Astrocyte (in vitro differentiated cells and primary cell): ENCODE measurements at places on chromosomes 13 and 19.
A peak's percentile ranks its signal among the peaks of the same experiment; 100 is the strongest.

DNA sequence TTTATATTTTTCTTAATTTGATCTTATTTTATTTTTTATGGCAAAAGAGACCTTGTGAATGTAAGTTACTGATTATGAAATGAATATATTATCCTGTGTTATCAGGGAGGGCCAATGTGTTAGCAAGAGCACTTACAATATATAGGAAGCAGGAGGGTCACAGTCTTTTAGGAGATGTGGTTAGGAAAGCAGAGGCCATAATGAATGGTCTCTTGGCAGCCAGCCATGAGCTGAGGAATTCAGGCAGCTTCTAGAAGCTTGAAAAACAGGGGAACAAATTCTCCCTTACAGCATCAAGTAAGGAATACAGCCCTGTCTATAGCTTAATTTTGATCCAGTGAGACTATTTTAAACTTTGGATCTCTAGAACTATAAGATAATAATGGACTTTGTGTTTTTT, 2374.6 kb downstream of the PCDH9 start:
- DNase-seq: peak; percentile 50

- DNase-seq: no peak
Measured at GRCh38 chr13:51916962-51917361, 55.2 kb downstream of the CCDC70 start.

DNA sequence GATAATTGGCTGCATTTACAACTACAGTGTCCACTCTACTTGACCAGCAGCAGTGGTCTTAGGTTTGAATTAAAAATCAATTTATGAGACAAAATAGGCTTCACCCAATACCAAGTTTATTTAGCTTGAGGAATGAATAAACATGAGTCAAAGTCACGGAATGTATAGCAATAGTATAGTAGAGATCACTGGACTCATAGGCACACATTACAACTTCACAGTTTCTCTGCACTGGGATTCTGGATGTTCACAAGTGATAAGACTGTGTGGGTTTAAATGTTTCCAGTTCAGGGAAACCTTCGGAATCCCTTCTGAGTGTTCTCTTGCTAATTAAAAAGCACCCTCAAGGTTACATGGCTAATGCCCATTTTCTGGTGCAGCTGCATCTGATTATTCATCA, 1064.9 kb downstream of the SLITRK5 start:
- no peak for DNase-seq

GRCh38 chr13:83007226-83007625, 875.0 kb downstream of the SLITRK1 start:
- no peak for DNase-seq

DNA sequence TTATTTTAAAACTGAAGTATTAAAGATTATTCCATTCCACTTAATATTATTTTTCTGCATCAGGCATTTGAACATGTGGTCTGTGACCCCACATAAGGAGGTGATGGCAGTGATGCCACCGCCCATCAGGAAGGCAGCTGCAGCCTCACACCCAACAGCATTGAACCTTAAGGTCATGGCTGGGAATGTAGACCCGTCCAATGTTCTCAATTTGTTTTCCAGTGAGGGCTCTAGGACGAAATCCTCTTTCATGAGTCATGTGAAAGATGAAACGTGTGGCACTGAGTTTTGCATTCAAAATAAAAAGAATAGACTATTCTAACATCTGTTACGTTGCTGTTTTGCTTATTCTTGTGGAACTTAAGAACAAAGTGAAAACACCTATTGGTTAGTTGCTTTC, 74.5 kb upstream of the ANKRD10 start:
- DNase-seq: no peak
